ENCODE measurements at places on chromosomes 11 and 22.

GRCh38 chr11:40241524-40242051, 1217.9 kb downstream of the LRRC4C start:
- DNase-seq: no peak

GRCh38 chr11:116725434-116726221, 47.2 kb downstream of the BUD13 start:
- DNase-seq: no peak

DNA sequence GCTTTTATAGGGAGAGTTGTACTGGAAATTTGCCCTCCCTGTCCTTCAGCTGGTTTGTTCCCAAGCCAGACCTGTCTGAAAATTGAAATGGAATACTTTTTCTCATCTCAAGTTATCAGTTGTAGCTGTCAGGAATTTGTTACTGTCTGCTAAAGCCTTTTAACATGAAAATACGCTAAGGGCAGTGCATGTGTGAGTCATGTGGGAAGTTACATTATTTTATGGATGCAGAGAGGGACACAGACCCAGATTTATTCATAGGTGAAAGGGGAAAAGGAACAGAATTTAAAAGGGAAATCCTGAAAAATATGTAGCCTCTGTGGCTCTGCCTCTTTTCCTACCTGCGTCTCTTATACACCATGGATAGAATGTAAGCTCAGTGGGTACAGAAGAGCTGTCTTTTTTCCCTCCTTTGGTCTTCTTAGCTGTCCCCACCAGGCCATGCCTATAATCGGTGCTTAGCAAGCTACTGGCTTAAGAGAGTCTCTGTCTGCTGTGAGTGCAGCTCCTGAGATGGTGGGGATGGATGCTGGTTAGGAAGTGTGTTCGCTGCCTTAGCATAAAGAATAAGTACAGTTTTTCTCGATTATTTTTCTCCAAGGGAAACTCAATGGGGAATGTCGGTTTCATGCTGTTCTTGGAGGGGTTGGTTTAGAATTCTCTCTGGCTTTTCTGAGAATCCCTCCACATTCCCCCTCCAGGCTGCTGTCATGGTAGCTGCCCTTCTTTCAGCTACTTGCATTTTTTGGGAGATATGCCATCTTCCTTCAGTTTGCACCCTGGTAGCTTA, 166.8 kb downstream of the TEAD1 start:
- peak; percentile 45 for DNase-seq

DNA sequence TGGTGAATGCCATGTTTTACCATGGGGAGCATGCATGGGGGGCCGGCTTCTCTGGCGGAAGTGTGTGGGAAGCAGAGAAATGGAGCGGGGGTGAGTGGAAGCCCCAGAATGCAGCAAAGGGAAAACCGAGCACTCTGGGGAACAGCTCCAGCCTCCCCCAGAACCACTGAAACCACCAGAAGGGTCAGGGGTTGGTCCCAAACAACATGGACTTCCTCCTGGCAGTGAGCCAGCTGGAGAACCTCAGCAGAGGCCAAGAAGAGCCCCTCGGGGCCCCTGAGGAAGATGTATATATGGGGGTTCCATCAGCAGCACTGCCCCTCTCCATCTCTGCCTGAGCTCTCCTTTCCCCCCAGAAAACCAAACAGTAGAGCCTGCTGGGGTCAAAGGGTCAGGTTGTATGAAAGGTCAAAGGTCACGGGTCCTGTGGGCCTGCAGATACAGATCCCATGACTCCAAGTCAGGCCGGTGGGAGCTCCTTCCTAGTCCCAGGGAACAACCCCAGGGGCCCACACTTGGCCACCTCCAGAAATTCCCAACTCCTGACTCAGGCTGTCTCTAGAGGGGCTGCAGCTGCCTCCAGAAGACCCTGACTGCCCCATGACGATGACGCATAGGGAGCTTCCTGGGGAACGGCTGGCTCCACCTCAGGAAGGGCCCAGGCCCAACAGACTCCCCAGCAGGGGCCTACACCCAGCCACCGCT, 48.5 kb upstream of the TIMP3 start:
- no peak for DNase-seq

- DNase-seq: no peak
These were observed 846 bp upstream of the OAF start for GRCh38 chr11:120209746-120210625.

DNA sequence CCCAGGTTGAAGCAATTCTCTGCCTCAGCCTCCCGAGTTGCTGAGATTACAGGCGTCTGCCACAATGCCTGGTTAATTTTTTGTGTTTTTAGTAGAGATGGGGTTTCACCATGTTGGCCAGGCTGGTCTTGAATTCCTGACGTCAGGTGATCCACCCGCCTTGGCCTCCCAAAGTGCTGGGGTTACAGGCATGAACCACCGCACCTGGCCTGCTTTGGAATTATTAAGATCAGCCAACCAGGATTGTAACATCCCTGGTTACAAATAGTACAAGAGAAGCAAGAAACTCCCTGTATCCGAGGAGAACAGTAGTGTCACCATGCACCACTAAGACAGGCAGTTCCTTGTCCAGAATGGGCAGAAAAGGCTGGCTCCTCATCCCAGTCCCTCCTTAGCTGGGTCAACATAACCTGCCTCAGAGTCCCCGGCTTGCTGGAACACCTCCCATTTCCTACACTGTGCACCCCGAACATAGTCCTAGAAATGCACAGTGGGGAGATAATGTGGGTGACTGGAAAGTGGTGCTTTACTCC, 77.2 kb upstream of the INCENP start:
- no peak for DNase-seq

- peak; percentile 91 for DNase-seq
These were observed 9.8 kb downstream of the SLC22A6 start for GRCh38 chr11:62974848-62975522.

- DNase-seq: no peak
These were observed 46.2 kb upstream of the YWHAH start for GRCh38 chr22:31897842-31898805.

Measured in NCI-H1092 treated with DMSO at 0.1 percent for 48 hours (cell line).